ENCODE measurements at places on chromosomes 3 and 15.
A peak's percentile ranks its signal among the peaks of the same experiment; 100 is the strongest.

- H3K4me3 ChIP-seq, result no peak overlapping the region
- H3K27ac ChIP-seq, result no peak overlapping the region
- no peaks in the 10 kb centered on the region for H3K4me1 ChIP-seq
- DNase-seq, result no peak
- H3K36me3 ChIP-seq, result no peaks in the 10 kb centered on the region
Observed at GRCh38 chr3:179544981-179545645, 17.6 kb upstream of the ACTL6A start.

- H3K4me3 ChIP-seq, result no peak overlapping the region
- no peaks in the 10 kb centered on the region for H3K27me3 ChIP-seq
- DNase-seq, result peak; percentile 48
- H3K36me3 ChIP-seq, result no peaks in the 10 kb centered on the region
- H3K27ac ChIP-seq, result no peak overlapping the region
Observed at GRCh38 chr3:18758047-18758704, 333.0 kb upstream of the SATB1 start.

- no peak overlapping the region for H3K27ac ChIP-seq
- H3K36me3 ChIP-seq, result no peaks in the 10 kb centered on the region
- H3K27me3 ChIP-seq, result peaks cover 2% of the 10 kb centered on the region
Observed at GRCh38 chr15:50164458-50164857, 17.5 kb upstream of the SLC27A2 start.

GRCh38 chr3:9216736-9217135 lies 32.7 kb downstream of the SRGAP3 start:
- no peaks in the 10 kb centered on the region for H3K4me1 ChIP-seq
- no peak overlapping the region for H3K4me3 ChIP-seq
- H3K36me3 ChIP-seq, result no peaks in the 10 kb centered on the region
- DNase-seq, result no peak

- H3K4me3 ChIP-seq, result no peak overlapping the region
- no peak overlapping the region for H3K27ac ChIP-seq
- H3K4me1 ChIP-seq, result no peaks in the 10 kb centered on the region
- no peaks in the 10 kb centered on the region for H3K27me3 ChIP-seq
Observed at GRCh38 chr3:966341-966740, 126.5 kb upstream of the CNTN6 start.

- no peak for DNase-seq
- no peaks in the 10 kb centered on the region for H3K27me3 ChIP-seq
- no peak overlapping the region for H3K27ac ChIP-seq
- H3K36me3 ChIP-seq, result no peaks in the 10 kb centered on the region
- H3K4me1 ChIP-seq, result no peaks in the 10 kb centered on the region
- H3K4me3 ChIP-seq, result no peak overlapping the region
Observed at GRCh38 chr15:39226169-39226937, 354.5 kb upstream of the THBS1 start.

DNA sequence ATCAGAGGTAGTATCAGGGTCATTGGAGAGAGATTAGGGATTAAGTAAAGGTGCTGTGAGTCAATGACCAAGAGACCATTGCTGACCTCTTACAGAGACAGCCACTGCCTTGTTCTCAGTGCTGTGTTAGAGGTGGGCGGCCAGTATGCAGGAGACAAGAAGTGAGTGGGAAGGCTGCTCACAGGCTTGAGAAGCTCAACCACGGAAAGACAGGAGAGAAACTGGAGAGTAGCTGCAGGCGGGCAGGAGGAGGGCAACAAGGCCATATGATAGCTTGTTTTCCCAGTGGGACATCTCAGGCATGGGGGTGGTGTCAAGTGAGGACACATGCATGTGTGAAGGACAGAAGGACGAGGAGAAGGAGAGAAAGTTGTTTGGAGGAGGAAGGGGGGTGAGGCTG lies 237.3 kb downstream of the PDCD6IP start:
- H3K4me1 ChIP-seq, result no peaks in the 10 kb centered on the region
- no peaks in the 10 kb centered on the region for H3K36me3 ChIP-seq

- DNase-seq, result no peak
- peak overlapping the region; percentile 75 for H3K4me3 ChIP-seq
- no peak overlapping the region for H3K27ac ChIP-seq
- peaks cover 36% of the 10 kb centered on the region for H3K27me3 ChIP-seq
- H3K4me1 ChIP-seq, result peaks cover 25% of the 10 kb centered on the region
Observed at GRCh38 chr3:42014921-42015533, 53.1 kb upstream of the ULK4 start.

- H3K27me3 ChIP-seq, result no peaks in the 10 kb centered on the region
- H3K36me3 ChIP-seq, result no peaks in the 10 kb centered on the region
- DNase-seq, result no peak
- H3K4me1 ChIP-seq, result no peaks in the 10 kb centered on the region
- H3K4me3 ChIP-seq, result no peak overlapping the region
- H3K27ac ChIP-seq, result no peak overlapping the region
Observed at GRCh38 chr3:175478301-175478700, 619.2 kb downstream of the NAALADL2 start.

DNA sequence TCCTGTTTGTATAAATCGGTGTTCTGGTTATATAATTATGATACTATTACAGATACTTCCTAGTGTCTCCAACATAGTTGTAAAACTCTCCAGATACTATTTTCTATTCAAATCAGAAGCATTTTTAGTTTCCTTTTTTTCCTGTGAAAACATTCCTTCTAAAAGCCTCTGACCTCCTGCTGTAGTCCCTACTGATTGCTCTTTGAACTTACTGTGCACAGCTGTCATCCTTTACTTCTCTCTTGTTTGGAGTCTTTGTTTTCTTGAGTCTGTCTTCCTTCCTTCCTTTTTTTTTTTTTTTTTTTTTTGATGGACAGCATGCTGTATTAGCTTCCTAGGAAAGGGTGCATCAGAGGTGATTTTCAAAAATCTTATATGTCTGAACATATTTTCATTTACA lies 28.9 kb downstream of the NR2C2 start:
- no peak for DNase-seq
- no peaks in the 10 kb centered on the region for H3K27me3 ChIP-seq
- H3K4me3 ChIP-seq, result no peak overlapping the region
- H3K36me3 ChIP-seq, result peaks cover 43% of the 10 kb centered on the region
- no peaks in the 10 kb centered on the region for H3K4me1 ChIP-seq

- H3K4me3 ChIP-seq, result no peak overlapping the region
- no peaks in the 10 kb centered on the region for H3K27me3 ChIP-seq
- peak overlapping the region; percentile 81 for H3K27ac ChIP-seq
- peak; percentile 79 for DNase-seq
- peaks cover 28% of the 10 kb centered on the region for H3K4me1 ChIP-seq
- no peaks in the 10 kb centered on the region for H3K36me3 ChIP-seq
Observed at GRCh38 chr3:27575499-27575898, 91.3 kb upstream of the SLC4A7 start.

DNA sequence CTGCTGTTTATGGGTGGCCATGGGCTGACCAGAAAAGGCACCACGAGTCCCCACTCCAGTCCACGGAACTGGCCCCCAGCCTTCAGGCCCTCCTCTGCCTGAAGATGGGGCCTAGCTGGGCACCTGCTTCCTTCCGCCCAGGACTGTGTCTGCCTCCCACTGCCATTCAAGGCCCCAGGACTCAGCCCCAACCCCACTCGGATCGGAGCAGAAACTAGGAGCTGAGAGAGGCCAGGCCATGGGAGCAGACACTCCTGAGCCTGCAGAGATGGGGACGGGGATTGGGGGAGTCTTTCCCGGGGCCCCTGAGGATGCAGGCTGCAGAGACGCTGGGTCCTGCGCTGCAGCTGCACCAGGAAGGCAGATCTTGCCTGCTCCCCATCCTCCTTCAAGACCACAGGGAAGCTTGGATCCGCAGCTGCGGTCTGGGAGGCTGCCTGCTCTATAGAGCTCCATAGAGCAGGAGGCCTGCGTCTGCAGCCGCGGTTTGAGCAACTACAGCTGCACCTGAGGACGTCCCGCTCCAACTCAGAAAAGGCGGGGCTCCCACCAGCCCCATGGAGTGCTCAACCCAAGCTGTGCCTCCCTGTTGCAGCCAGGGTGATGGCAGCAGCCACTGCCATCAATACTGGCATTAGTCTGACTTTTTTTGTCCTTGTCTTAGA lies 383.9 kb upstream of the TMCO5A start:
- no peaks in the 10 kb centered on the region for H3K36me3 ChIP-seq
- H3K4me1 ChIP-seq, result no peaks in the 10 kb centered on the region
- DNase-seq, result no peak

DNA sequence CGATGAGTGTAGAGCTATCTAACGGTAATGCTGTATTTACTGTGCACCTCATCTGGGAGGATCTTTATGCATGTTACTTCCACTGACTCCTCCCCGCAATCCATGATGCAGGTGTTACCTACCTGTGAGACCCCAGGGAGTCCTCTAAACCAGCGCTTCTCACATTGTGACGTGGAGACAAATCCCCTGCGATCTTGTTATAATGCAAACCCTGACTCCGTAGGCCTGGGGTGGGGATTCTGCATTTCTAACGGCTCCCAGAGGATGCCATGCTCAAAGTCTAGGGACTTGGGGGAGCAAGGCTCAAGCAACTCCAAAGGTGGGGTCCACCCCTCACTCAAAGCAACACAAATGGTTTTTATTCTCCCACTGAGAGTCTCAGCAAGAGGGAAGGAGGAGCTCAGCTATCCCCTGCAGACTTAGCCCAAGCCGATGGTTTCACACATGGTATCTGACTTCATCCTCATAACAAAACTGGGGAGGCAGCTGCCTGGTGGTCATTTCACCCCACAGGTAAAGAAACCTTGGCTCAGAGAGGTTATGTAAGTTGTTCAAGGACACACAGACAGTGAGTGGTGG lies 63.6 kb downstream of the PCSK6 start:
- no peaks in the 10 kb centered on the region for H3K36me3 ChIP-seq
- H3K4me3 ChIP-seq, result no peak overlapping the region
- H3K27me3 ChIP-seq, result no peaks in the 10 kb centered on the region
- DNase-seq, result no peak
- H3K4me1 ChIP-seq, result peaks cover 16% of the 10 kb centered on the region

- no peaks in the 10 kb centered on the region for H3K36me3 ChIP-seq
- no peaks in the 10 kb centered on the region for H3K27me3 ChIP-seq
- no peak overlapping the region for H3K4me3 ChIP-seq
- H3K4me1 ChIP-seq, result peaks cover 52% of the 10 kb centered on the region
- no peak for DNase-seq
Observed at GRCh38 chr3:82082796-82083195, 321.4 kb upstream of the GBE1 start.

DNA sequence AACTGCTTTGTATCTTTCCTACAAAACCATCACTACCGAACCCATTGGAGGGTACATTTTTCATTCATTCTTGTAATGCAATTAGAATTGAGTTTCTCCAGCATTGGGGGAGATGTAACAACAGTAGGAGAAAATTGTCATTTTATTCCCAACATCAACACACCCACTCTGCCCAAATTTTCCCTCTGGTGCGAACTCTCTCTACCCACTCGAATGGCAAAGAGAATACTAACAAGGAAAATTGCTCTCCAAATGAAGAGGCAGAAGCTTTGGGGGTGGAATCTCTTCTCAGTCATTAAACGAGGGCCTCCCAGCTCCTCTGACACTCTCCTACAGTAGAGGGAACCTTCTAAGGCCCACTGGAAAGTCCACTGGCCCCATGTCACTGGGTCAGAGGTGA lies 135.7 kb downstream of the MEGF11 start:
- peaks cover 10% of the 10 kb centered on the region for H3K27me3 ChIP-seq
- no peak overlapping the region for H3K4me3 ChIP-seq
- H3K36me3 ChIP-seq, result no peaks in the 10 kb centered on the region
- DNase-seq, result no peak
- H3K27ac ChIP-seq, result no peak overlapping the region
- H3K4me1 ChIP-seq, result peaks cover 8% of the 10 kb centered on the region

GRCh38 chr15:83380682-83381081 lies 66.5 kb upstream of the SH3GL3 start:
- H3K4me3 ChIP-seq, result no peak overlapping the region
- H3K36me3 ChIP-seq, result no peaks in the 10 kb centered on the region
- peaks cover 4% of the 10 kb centered on the region for H3K27me3 ChIP-seq
- no peak overlapping the region for H3K27ac ChIP-seq
- DNase-seq, result peak; percentile 19

DNA sequence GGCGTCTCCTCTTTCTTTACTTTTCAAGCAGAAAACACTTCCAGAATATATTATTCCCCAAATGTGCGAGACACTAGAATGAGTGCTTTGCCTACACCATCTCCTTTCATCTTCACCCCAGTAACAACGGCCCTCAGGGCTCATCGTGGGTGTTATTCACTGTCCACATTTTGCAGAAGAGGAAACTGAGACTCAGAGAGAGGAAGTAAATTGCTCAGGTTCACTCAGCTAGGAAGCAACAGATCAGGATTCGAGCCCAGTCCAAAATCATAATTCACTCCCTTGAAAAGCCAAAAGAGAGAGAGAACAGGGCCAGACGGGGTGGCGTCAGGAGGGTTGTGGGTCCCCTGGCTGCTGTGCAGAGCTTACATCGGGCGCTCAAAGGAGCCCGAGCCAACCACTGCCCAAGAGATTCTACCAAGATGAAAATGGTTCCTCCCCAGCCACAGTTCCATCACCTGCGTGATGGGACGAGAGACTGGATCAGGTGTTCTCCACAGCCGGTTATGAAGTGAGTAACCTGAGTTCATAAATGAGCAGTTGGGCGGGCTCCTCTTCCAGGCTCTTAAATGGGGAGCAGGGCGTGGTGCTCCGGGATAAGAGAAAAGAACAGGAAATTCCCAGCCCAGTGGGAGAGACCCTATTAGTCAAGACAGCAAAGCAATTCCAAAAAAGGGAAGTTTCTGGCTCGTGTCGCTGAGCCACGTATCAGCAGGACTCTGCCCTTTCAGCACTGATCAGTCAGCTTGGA lies 48.6 kb upstream of the FLNB start:
- H3K27ac ChIP-seq, result no peak overlapping the region
- no peak for DNase-seq
- no peaks in the 10 kb centered on the region for H3K27me3 ChIP-seq
- H3K4me3 ChIP-seq, result no peak overlapping the region
- H3K36me3 ChIP-seq, result no peaks in the 10 kb centered on the region

DNA sequence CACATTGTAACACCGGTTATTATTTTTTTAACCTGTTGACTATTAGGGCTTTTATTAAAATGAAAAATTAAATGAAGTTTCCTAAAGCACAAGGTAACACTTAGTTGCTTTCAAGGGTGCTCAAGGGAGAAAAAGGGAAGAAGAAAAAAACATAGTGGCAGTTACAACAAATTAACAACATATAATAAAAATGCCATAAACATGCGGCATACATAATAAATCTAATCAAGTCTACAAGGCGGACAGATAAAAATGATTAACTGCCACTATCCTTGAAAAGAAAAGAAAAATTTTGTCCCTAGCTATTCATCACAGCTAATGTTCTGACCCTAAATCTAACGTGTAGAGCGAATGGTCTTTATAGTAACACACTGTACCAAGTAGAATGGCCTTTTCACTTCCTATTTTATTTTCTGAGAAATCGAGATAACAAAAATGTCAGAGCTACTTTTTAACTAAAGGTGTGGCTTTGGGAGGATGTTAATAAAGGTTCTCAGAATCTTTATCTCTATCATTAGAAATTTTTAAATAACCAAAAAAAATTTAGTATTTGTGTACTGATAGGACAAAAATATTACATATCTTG lies 194.9 kb downstream of the FOXP1 start:
- no peak overlapping the region for H3K27ac ChIP-seq
- no peaks in the 10 kb centered on the region for H3K27me3 ChIP-seq
- H3K36me3 ChIP-seq, result no peaks in the 10 kb centered on the region
- DNase-seq, result no peak

GRCh38 chr3:11140030-11140712 lies 14.1 kb upstream of the HRH1 start:
- peaks cover 11% of the 10 kb centered on the region for H3K4me1 ChIP-seq
- no peak overlapping the region for H3K4me3 ChIP-seq
- H3K27me3 ChIP-seq, result no peaks in the 10 kb centered on the region
- H3K27ac ChIP-seq, result no peak overlapping the region
- peak; percentile 67 for DNase-seq

Measured in DND-41 (cell line).